Lung (tissue), 17 donors: ENCODE measurements at places on chromosomes 7 and 10. TPM values are rescaled to one million over a fixed set of nuclear protein-coding genes. Genes with fewer than 3 reads are reported as not detected.

DNA sequence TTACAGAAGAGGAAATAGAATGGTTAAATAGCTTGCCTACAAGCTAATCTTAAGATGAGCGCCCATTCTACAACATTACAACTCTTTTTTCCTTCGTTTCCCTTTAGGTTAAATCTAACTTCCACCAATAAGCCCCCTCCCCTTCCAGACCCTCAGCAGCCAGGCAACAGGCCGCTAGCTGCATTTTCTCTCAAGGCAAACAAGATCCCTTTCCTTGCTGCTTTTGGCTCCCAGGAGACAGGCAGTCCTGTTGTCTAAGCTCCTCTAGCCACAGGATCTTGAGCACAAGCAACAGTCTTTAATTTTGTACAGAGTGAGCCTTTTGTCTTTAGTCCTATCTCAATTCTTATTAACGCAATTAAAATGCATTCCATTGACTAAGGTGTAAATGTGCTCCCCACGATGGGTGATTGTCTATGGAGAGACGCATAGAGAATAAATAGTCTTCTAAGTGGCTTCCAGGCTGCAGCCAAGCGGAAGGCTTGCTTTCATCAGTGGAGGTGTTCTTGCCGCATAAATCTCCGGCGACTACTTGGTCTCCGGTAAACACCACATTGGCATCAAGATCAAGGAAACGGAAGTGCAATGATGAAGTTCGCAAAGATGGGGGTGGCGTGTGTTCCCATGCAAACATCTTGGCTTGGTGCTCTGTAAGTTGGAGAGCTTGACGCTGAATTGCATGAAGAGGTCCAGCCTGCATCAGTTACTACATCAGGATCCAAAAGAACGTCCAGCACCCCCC, 181.9 kb upstream of the LYZL2 start:
- H3K36me3 ChIP-seq, result no peaks in the 10 kb centered on the region
- DNase-seq, result peak; percentile 95
- no peaks in the 10 kb centered on the region for H3K27me3 ChIP-seq
- no peak overlapping the region for H3K4me3 ChIP-seq
- peaks cover 12% of the 10 kb centered on the region for H3K4me1 ChIP-seq

GRCh38 chr10:119306514-119306951, 99.2 kb downstream of the GRK5 start:
- no peak for DNase-seq
- H3K4me1 ChIP-seq, result peaks cover 17% of the 10 kb centered on the region
- peaks cover 2% of the 10 kb centered on the region for H3K36me3 ChIP-seq
- no peaks in the 10 kb centered on the region for H3K27me3 ChIP-seq
- H3K27ac ChIP-seq, result no peak overlapping the region

SEC31B gene
- total RNA-seq, result 9.8 TPM

LOXL4 gene
- 3.2 TPM for total RNA-seq

DNA sequence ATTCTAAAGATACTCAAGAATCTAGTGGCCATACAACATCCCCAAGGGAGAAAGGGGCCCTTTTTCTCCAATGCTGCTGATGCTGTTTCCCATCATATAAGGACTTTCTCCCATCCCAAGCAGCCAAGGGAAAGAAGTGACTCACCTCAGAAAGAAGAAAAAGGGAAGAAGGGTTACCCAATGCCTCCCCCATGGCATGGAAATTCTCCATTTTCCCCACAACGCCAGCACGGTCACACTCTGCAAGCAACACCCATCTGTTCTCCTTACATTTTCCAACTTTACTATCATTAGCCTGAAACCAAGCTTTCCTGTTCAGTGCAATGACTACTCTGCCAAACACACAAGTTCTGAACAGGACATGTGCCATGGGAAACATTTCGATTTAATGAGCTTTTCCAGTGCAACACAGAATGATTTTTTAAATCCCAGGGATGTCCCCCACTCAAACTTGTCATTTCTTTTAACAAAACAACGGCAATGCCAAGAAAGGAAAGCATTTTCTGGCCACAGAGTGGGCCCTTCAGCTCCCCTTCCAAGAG, 67.9 kb downstream of the PTPRN2 start:
- H3K4me1 ChIP-seq, result peaks cover 3% of the 10 kb centered on the region
- H3K4me3 ChIP-seq, result no peak overlapping the region
- no peak for DNase-seq
- H3K36me3 ChIP-seq, result no peaks in the 10 kb centered on the region
- no peak overlapping the region for H3K27ac ChIP-seq

SEMA4G gene
- total RNA-seq, result 7.4 TPM

DNA sequence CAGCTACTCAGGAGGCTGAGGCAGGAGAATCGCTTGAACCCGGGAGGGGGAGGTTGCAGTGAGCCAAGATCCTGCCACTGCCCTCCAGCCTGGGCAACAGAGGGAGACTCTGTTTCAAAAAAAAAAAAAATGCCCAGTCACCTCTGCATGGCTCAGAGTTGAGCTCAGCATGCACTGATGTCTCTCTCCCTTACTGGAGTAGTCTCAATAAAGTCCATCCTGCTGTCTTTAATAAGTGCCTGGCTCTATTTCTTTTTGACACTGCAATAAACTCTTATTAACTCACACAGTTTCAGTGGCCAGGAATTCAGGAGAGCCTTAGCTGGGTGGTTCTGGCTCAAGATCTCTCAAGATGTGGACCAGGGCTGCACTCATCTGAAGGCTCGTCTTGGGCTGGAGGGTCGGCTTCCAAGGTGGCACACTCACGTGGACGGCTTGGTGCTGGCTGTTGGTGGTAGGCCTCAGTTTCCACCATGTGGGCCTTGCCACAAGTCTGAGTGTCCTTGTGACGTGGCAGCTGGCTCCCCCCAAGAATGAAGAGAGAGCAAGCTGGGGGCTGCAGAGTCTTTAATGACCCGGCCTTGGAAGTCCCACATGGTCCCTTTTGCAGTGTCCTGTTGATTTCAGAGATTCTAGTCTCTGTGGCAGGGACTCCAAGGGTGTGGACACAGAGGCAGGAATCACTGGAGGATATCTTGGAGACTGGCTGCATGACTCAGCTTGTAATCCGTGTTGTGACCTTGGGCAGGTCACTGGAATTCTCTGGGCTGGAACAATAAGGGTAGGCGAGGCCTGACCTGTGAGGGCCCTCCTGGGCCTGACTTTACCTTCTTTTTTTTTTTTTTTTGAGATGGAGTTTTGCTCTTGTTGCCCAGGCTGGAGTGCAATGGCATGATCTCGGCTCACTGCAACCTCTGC, 85.9 kb upstream of the KMT2C start:
- DNase-seq, result no peak
- no peaks in the 10 kb centered on the region for H3K36me3 ChIP-seq
